Activated CD4-positive, alpha-beta memory T cell treated with anti-CD3 and anti-CD28 coated beads for 36 hours (primary cell): ENCODE measurements at places on chromosomes 1 and 21. TPM values are rescaled to one million over a fixed set of nuclear protein-coding genes. Genes with fewer than 3 reads are reported as not detected.

Gene C1orf35
- total RNA-seq, result 21.9 TPM

Gene RALGPS2
- 3.3 TPM for total RNA-seq

Gene F13B
- not detected for total RNA-seq

Gene FCGR3A
- not detected for total RNA-seq

Gene PLA2G2F
- not detected for total RNA-seq

Gene MAP1LC3C
- total RNA-seq, result not detected

Gene HCN3
- 2.4 TPM for total RNA-seq

Gene RGSL1
- total RNA-seq, result not detected

Gene CRYAA
- not detected for total RNA-seq

Gene VASH2
- total RNA-seq, result 0.57 TPM

Gene KCNK2
- total RNA-seq, result not detected

DNA sequence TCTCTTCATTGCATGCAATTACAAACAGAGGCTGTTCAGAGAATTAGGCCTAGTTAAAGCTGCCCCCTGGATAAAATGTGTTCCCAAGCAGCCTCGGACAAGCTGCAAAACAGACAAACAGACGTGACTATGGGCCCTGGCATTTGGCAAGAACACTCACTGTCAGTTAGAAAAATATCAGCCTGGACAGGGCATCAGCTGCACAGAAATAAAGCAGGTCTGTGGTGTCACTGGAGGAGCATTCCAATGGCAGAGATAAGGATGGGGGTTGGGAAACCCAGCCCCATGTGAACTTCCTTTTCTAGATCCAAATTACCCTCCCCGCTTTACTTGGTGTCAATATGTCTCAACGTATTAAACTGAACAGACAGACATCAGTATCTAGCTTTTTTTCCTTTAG lies 177.1 kb downstream of the GPATCH2 start:
- H3K27me3 ChIP-seq, result no peaks in the 10 kb centered on the region
- H3K36me3 ChIP-seq, result peaks cover 24% of the 10 kb centered on the region
- H3K4me3 ChIP-seq, result no peak overlapping the region
- DNase-seq, result no peak
- no peak overlapping the region for H3K27ac ChIP-seq

DNA sequence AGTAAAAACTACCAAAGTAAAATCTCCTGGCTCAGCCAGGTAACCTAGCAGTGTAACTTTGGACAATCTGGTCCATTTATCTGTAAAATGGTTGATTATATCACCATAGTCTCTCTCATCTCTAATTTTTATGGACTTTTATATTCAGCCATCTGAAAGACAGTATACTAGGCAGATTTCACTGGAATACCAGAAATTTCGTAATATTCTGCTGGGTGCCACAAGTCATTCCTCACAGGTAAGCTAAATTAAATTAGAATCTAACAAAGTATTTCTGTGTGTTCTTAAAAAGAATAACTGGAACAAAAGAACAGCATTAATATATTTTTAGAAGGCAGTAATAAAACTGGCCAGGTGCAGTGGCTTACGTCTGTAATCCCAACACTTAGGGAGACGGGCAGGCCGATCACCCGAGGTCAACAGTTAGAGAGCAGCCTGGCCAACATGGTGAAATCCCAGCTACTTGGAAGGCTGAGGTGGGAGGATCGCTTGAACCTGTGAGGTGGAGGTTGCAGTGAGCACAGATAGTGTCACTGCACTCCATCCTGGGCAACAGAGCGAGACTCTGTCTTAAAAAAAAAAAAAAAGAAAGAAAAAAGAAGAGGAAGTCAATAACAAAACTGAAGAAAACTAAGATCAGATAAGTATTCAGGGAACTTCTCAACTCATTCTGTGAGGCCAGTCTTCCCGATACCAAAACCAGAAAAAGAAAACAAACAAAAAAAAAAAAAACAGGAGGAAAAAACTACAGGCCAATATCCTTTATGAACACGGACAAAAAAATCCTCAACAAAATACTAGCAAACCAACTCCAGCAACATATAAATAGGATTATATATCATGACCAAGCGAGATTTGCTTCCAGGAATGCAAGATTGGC lies 35.9 kb downstream of the PIK3R3 start:
- DNase-seq, result no peak
- H3K27ac ChIP-seq, result no peak overlapping the region
- peaks cover 8% of the 10 kb centered on the region for H3K27me3 ChIP-seq
- H3K4me1 ChIP-seq, result peaks cover 13% of the 10 kb centered on the region
- no peak overlapping the region for H3K4me3 ChIP-seq

DNA sequence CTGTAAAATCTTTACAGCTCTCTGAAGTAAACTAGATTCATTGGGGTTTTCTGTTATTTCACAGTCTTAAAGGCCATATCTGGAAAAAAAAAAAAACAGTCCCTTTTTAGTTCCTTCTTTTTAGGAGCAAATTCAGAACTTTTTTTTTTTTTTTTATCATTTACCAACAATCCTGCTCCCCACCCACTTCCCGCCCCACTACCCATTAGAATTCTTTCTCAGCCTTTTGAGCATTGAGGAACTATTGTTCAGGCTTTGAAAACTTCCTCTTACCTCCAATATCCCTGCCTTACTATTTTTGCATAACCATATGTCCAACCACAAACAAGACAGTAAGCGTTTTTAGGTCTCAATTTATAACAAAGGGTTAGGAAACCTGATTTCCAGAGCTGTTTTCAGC lies 330.1 kb downstream of the PLPP3 start:
- H3K36me3 ChIP-seq, result no peaks in the 10 kb centered on the region
- H3K4me3 ChIP-seq, result no peak overlapping the region
- no peaks in the 10 kb centered on the region for H3K27me3 ChIP-seq
- no peak overlapping the region for H3K27ac ChIP-seq
- no peaks in the 10 kb centered on the region for H3K4me1 ChIP-seq

- no peaks in the 10 kb centered on the region for H3K36me3 ChIP-seq
- H3K4me3 ChIP-seq, result no peak overlapping the region
- no peak overlapping the region for H3K27ac ChIP-seq
- H3K27me3 ChIP-seq, result no peaks in the 10 kb centered on the region
- no peak for DNase-seq
Measured at GRCh38 chr1:23129846-23130245, 38.8 kb downstream of the LUZP1 start.

DNA sequence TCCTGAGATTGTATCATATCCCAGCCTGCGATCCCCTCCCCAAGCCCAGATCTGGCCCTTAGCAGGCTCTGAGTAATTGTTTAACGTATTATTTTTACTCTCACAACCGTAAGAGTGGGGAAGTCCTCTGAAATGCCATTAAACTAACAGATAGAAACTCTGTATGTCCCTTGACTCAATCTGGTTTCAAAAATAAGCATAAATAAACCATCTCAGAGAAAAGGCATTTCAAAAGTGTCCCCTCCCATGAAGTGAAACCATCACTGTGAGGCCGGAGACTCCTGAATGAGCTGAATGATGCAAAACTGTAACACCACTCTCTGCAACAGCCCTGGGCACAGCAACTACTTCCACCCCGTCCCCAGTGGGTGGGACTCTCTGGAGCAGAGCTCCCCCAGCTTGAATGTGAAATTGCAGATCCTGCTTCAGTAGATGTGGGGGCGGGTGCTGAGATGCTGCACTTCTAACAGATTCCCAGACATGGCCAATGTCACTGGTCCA lies 104.1 kb downstream of the SYF2 start:
- H3K27me3 ChIP-seq, result no peaks in the 10 kb centered on the region

DNA sequence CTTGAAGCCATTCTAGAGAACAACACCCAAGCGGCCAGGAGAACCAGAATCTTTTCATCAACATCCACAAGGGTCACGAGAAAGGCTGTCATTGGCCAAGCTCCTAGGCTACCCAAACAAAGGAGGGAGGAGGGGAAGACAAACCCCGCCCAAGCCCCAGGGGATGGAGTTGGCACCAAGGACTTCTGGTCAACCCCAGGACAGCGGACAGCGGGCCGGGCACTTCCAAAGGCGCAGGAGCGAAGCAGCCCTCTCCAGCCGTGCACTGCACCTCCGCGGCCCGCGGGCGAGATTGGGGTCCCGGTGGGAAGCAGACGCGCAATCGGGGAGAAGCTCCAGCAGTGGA lies at the start of gene CLIC6:
Gene CLIC6, plus strand, starts transcription at position 192 of the 346 bp plus-strand sequence. CDS start 395 bp downstream, outside the sequence.
- H3K36me3 ChIP-seq, result no peaks in the 10 kb centered on the region
- H3K4me1 ChIP-seq, result peaks cover 9% of the 10 kb centered on the region
- peak within 1 kb of the TSS; percentile 9 for H3K4me3 ChIP-seq
- peaks cover 54% of the 10 kb centered on the region for H3K27me3 ChIP-seq

DNA sequence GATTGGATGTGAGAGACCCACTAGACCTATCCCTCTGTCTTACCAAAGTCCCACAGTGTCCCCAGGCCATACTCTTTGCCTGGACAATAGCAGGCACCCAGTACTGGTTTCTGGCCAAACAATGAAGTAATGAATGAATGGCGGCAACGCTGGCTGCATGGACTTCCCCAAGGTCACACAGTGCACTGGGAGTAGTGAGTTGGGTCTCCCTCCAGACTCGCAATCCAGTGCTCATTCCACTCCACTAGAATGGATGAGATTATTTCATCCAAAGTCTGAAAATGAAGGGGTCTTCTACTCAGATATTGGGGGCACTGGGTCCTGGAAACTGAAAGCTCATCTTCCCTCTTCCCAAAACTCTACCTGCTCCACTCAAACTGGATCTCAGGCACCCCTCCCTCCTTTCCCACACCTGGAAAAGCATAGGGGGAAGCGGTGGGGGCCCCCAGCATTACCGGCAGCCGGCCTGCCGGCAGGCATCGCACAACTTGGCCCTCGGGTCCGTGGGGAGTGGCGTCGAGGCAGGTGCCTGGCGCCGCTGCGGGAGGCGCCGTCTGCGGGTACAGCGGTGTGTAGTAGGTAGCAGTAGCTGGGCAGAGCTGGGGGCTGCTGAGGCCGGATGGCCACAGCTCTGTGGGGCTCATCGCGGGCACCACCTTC lies 816 bp downstream of the E2F2 start:
- H3K27me3 ChIP-seq, result no peaks in the 10 kb centered on the region
- DNase-seq, result peak; percentile 51
- H3K4me1 ChIP-seq, result peaks cover 79% of the 10 kb centered on the region
- H3K36me3 ChIP-seq, result peaks cover 12% of the 10 kb centered on the region

DNA sequence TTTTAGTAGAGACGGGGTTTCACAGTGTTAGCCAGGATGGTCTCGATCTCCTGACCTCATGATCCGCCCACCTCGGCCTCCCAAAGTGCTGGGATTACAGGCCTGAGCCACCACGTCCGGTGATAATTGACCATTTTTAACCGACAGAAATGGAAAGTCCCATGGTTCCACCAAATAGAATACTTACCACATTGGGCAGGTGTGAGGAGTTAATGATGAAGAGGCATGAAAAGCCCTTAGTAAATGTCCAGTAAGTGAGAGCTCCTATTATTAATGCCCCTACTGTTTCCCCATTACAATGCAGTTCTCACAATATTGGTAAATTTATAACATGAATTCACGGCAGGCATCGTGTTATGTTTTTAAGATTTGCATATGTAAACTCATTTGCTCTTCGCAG lies 8.1 kb upstream of the GCLM start:
- H3K27me3 ChIP-seq, result no peaks in the 10 kb centered on the region
- no peaks in the 10 kb centered on the region for H3K4me1 ChIP-seq
- no peak for DNase-seq
- no peak overlapping the region for H3K27ac ChIP-seq

DNA sequence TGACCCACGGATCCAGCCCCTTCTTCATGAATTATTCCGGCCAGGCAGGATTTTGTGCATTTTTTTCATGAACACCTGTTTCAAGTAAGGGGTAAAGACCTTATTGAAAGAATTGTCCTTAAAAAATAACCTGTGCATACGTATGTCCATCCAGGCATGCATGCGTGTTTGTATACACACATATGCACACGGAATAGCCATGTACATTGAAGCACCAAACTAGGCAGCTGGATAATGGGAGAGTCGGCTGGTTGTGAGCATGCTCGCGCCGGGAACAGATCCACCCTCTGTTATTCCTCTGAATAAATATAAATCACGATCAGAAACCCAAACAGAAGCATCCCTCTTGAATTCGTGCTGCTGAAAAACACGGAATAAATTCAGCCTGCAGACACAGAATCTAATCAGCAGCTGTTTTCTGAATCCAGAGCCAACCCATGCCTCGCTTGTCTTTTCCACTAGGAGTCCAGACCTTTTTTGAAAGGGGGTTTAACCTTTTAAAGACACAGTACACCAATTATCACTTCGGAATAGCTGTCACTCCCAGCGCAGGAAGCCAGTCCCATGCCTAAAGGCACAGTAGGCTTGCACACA lies at the start of gene HIVEP3:
Gene HIVEP3, minus strand, starts transcription at position 473 of the 594 bp plus-strand sequence.
- H3K27ac ChIP-seq, result peak within 1 kb of the TSS; percentile 97
- no peaks in the 10 kb centered on the region for H3K36me3 ChIP-seq
- H3K4me3 ChIP-seq, result peak within 1 kb of the TSS; percentile 92
- no peaks in the 10 kb centered on the region for H3K27me3 ChIP-seq
- DNase-seq, result no peak
